Lung (tissue), 17 donors: ENCODE measurements at places on chromosomes 2 and 18.
A peak's percentile ranks its signal among the peaks of the same experiment; 100 is the strongest.

DNA sequence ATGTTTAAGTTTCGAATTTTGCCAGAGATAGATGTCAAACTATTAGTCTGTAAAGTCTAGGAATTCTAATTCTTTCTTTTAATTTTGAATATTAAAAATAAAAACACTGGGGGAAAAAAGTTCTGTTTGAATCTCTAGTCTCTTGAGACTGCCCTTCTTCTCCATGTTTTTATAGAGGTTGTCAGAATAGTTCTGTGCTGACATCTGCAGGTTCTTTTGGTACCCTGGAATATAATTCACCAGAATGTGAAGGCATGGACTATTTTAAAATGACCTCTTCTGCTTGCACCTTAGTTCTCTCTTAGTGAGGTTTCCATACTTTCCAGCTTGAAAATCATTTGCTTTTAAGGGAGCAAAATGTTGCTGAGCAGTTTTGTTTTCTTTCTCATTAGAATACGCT is 121.0 kb upstream of the MSTN start:
- DNase-seq = no peak

GRCh38 chr2:239978411-239978810 is 46.7 kb downstream of the NDUFA10 start:
- no peak for DNase-seq

DNA sequence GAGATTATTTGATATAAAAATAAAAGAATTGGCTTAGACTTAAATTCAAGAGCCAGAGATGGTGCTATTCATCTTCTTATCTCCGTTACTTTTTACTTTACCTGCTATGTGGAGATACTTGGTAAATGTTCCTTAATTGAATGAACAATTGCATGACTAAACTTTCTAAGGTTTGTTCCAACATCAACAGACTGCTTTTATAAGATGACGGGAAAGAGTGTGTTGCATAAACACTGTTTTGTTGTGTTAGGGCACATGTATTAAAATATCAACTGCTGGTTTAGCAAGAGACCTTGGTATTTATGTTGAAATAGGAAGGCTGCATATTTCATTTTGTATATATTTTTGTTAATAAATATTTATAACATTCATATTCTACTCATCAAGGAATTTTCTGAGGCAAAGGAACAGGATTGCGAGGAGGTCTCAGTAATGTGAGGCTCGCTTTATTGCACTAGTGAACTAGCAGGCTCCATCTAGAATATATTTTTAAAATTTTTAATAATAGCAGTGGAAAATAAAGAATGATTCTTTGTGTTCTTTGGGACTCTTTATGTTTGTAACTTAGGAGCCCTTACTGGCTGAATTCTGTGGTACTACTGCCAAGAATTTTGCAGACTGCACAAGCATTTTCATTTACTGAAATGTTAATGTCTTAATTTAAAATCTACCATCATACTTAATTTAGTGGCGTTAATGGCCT is 10.7 kb upstream of the NFE2L2 start:
- DNase-seq = peak; percentile 84

DNA sequence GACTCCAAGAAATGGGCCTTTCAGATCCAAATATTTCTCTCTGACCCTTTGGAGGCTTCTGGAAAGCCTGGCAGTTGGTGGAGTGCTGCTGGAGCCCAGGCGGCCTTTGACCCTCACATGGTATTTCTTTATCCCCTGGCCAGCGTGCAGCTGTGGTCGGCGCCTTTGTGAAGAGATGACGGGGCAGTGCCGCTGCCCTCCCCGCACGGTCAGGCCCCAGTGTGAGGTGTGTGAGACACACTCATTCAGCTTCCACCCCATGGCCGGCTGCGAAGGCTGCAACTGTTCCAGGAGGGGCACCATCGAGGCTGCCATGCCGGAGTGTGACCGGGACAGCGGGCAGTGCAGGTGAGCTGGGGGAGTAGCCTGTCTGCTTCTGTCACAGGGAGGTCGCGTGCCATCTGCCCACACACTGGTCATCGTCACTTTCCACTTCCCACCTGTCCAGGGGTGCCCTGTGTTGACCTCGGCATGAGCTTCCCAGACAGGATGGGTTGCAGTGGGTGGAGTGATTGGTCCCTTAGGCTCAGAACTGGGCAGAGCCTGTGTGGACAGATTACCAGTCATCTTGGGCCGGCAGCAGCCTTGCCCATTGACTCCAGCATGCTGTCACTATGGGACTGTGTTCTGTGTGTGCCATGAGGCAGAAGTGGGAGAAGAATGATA is 158.2 kb downstream of the LAMA3 start:
- no peak for DNase-seq

GRCh38 chr2:69521747-69522146 is 84.5 kb upstream of the NFU1 start:
- DNase-seq = no peak

- no peak for DNase-seq
Observed at GRCh38 chr2:136205615-136206014, 87.7 kb upstream of the CXCR4 start.

DNA sequence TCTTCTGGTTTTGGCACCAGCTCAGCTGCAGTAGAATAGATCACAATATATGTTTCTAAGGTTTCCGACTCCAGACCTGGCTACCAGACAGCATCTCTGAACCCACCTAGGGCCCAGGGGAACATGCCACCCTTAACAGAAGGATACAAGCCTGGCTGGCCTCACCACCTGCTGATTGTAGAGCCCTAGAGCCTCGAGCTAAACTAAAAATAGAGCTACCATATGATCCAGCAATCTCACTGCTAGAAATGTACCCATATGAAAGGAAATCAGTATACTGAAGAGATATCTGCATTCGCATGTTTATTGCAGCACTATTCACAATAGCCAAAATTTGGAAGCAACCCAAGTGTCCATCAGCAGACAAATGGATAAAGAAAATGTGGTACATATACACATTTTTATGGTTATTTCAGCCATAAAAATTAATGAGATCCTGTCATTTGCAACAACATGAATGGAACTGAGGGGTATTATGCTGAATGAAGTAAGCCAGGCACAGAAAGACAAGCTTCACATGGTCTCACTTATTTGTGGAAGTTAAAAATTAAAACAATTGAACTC is 242.4 kb upstream of the SLC39A10 start:
- DNase-seq = no peak

- no peak for DNase-seq
Observed at GRCh38 chr2:39241588-39241987, 2.2 kb downstream of the CDKL4 start.

DNA sequence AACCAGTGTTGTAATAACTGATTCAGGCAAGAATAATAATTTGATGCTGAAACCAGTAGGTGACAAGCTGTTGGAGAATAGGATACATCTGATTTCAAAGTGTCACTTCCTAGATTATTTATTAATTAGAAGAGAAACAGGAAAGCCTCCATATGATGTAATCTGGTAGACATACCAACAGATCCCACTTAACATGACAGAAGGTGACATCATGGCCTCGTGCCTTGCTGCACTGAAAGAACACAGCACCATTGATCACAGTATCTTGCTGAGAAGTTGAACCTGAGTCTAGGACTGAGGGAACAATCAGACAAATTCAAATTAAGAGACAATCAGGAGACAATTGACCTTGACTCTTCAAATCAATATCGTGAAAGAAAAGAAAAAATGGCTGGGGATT is 131.6 kb upstream of the DLGAP1 start:
- DNase-seq = no peak

GRCh38 chr2:109507217-109507616 is 106.5 kb downstream of the SEPTIN10 start:
- no peak for DNase-seq

DNA sequence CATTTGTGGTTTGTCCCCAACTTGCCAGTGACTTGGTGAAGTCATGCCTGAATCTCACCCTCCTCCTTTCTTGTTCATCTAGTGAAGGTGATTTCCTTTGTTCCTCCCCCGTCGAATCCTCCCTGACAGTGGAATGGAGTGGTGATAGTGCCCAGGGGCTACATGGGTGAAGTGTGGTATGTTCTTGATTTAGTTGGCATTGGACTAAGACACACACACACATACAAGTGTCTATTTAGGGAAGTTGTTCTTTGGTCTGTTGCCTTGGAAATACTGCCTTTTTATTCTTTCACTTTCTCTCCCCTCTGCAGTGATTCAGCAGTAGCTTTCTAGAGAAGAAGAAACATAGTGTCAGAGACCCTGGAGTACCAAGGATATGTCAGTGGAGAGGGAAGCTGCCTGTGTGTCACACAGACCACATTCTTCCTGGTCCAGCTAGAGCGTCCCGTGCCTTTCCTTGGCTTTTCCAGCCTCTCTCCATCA is 10.9 kb downstream of the INPP4A start:
- DNase-seq = no peak

DNA sequence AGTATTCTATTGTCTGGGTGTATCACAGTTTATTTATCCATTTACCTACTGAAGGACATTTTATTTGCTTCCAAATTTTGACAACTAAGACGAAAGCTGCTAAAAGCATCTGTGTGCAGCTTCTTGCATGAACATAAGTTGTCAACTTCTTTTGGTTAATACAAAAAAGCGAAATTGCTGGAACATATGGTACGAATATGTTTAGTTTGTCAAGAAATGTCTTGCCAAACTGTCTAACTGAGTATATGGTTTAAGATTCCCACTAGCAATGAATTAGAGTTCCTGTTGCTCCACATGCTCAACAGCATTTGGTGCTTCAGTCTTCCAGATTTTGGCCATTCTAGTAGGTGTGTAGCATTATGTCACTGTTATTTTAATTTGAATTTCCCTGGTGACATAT is 372.3 kb upstream of the NRXN1 start:
- DNase-seq = no peak

DNA sequence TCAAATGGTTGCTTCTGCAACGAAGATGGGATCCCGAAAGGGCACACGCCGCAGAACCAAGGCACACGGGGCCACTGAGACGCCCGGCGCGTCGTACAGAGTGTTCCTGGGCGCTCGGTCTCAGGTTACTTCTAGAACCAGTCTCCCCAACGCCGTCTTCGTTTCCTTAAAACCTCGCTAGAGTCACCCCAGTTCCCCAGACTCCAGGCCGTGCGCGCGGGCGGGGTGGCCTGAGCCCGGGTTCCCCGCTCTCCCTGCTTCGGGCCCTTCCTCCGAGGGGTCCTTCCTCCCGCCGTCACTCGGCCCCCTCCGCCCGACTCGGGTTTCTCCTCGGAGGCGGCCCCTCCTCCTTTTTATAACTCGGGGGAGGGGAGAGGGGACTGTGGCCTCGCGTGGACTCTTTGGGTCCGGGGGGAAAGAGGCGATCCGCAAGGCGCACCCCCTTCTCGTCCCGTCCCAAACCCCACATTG is 774 bp upstream of the FZD7 start:
- peak; percentile 90 for DNase-seq

- peak; percentile 94 for DNase-seq
Observed at GRCh38 chr2:226079671-226080181, 680.2 kb downstream of the NYAP2 start.

GRCh38 chr18:47999801-48000248 is 69.4 kb upstream of the SMAD2 start:
- DNase-seq = no peak

DNA sequence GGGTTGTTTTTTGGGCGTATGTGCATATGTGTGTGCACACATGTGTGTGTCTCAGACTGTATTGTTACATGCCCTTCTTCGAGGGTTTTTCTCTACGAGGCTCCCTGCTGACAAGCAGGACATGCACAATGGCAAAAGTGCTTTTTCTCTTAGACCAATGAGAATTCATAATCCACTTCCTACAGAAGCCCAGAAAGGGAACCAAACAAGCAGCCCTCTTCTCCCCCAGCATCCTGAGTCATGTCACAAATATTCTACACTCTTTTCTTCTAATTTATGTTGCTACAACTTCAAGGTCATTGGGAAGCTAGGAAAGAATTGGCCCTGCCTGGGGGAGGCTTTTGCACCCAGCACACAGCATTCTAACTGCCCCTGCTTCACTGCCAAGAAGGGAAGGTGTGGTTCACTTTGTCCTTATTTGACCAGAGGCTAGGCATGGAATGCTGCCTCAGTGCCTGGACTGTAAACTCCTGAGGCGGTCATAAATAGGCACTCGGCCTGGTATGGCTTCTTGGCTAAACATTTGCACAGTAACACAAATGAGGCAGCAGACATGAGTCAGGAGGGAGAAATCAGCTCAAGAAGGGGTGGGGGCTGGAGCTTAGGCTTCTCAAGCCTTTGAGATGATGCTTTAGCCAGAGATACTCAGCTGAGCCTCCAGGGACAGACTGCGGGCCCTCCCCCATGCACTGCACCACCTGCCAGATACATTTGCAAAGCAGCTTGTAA is 92.7 kb upstream of the KLF7 start:
- DNase-seq = no peak

- no peak for DNase-seq
Observed at GRCh38 chr2:86068648-86069047, 37.0 kb downstream of the POLR1A start.

DNA sequence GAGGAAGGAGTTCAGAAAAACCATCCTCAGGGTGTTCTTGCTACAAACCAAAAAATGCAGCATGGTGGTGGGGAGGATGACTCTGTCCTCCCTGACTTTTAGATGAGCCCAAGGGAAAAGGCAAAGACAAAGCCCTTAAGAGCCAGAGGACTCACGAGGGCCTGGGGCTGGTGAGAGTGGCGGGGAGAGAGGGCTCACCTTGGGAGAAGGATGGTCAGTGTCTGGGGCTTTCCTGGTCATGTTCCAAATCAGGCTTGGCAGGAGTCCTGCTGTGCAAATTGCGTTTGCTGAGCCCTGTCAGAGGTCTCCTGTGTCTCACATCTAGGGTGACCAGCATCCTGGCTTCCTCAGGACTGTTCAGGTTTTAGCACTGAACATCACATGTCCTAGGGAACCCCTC is 4.7 kb downstream of the UGT1A1 start:
- no peak for DNase-seq

- DNase-seq = peak; percentile 40
Observed at GRCh38 chr2:47043142-47043890, 111.8 kb downstream of the STPG4 start.

DNA sequence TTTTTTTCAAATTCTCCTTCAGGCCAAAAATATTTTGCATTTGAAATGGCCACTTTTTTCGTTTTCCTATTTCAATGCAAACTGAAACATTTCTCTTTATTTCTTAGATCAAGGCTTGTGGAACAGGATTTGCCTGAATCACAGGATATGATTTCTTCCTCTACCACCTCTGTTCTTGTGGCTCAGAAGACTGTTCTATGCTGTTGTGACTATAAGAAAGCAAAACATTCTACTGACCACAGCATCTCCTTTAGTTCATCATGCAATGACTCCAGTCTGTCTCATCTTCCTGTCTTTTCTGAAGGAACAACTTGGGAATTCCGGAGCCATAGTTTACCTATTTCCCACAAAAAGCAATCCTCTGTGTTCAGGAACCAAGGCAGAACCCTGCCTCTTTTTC is 16.2 kb upstream of the ZNF512 start:
- DNase-seq = no peak

DNA sequence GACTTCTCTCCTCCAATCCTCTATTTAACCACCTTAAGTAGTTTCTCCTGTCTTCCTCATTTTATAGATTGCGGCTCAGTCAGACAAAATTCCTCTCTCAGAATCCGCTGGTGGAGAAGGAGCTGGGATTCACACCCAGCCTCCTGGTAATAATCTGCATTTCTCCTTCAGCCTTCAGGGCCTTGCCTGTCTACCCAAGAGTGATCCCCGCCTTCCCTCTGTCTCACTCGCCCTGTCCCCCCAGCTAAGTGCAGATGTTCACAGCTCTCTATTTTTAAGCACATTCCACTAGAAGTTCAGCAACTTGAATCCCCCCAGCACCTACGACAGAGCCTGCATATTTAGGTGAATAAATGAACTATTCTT is 212.5 kb upstream of the HAAO start:
- no peak for DNase-seq
